ENCODE measurements at places on chromosomes 12 and 14.
A peak's percentile ranks its signal among the peaks of the same experiment; 100 is the strongest.

- DNase-seq: no peak
Observed at GRCh38 chr14:30587141-30587540, 28.2 kb downstream of the G2E3 start.

DNA sequence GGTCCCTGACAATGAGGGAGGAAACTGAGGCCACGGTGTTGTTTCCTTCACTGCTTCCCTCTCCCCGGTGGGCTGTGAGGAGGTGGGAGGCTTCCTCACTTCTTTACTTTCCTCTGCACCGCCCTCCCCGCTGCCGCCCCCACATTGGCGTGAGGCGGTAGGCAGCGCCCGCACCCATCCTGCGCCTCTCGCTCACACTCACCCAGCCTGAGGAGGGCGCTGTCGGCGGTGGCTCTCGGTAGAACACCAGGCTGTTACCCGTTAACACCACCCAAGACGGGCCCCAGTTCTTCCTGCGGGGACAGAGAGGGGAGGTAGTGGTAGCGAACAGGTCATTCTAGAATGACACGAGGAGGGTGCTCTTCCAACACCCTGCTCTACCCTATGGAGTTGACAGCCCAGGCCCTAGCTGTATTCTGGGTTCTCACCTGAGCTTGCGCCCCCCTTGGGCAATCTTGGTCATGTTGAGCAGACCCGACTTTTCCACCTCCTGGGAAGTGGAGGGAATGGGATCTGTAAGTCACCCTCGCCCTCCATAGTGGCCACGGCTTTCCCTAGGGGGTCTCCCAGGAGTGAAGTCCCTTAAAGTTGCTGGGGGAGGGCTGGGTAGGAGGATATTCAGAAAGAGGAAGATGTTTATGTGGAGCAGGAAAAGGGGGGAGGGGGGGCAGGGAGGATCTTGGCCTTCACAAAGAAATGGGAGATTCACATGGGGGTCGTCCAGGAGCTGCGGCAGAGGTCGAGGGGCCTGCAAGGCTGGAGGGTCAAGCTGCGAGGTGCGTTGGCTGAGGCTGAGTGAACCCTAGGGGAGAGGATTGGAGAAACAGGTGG, 3.3 kb downstream of the ARHGAP9 start:
- peak; percentile 54 for DNase-seq

DNA sequence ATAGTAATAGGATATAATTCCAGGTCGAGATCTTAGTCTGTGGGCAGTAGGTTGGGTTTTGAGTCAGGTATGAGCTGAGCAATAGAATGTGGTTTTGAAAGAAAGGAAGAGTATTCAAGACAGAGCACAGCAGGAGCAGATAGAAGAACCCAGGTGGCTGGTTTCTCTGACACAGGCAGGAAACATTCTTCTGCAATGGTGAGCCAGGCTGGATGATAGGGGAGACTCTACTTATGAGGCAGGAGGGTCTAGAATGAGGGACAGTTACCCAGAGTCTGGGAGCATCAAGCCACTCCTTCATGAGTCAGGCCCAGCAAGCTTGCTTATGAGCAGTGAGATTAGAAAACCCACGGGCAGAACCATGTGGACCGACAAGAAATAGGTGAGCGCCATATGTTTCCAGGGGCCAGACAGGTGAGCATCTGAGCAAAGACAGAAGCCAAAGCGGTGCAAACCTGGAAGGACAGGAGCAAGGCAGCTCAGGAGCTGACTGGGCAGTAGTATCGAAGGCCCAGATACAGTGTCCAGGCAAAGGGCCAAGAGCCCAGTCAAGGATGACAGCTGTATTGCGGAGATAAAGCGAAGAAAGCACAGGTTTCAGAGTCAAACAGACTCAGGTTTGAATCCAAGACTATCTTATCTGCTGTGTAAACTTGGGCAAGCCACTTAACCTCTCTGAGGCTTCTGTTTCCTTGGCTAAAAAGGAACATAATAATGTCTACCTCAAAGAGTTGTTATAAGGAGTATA, 22.5 kb upstream of the PCNX1 start:
- DNase-seq: no peak

DNA sequence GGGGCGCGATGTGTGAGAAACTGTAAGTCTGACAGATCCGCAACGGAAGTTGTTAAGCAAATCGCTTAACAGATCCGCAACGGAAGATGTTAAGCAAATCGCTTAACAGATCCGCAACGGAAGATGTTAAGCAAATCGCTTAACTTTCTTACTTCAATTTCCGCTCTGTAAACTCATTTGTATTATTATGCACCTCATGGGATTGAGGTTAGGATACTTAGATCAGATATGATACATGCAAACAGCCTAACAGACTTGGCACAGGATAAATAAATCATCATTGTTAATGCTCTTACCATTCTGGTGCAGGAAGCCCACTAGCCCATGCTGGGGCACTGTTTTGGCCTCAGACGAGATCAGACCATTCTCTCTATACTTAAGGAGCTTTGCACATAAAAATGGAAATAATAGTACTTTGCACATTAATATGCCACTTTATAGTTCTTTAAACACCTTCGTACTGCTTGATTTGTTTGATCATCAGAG, 399 bp downstream of the NCAPD2 start:
- DNase-seq: peak; percentile 84

Measured in CD4-positive, alpha-beta T cell (primary cell).